Hindlimb muscle (tissue), 1 donor: ENCODE measurements at places on chromosomes 16 and 17.
A peak's percentile ranks its signal among the peaks of the same experiment; 100 is the strongest.

DNA sequence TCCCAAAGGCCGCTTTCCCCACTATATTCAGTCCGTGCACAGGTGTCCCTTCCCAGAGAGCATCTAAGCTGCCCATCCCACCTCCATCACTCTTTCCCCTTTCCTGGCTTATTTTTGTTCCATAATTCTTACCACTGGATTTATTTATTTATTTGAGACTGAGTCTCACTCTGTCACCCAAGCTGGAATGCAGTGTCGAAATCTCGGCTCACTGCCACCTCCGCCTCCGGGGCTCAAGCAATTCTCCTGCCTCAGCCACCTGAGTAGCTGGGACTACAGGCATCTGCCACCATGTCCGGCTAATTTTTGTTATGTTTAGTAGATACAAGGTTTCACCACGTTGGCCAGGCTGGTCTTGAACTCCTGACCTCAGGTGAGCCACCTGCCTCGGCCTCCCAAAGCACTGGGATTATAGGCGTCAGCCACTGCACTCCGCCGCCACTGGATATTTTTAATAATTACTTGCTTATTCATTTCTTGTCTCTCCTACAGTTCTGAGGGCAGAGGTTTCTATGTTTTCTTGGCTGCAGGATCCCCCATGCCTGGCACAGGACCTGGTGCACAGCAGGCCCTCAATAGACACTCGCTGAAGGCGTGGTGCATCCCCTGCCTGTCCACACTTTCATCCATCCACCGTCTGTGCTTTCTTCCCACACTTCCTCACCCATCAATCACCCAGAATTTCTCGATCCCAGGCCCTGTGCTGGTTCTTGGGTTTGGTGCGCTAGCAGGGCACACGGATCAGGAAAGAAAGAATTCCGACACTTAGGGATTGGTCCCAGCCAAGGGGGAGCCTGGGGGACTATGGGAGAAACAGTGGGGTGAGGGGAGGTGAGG is 9.9 kb upstream of the ADGRG1 start:
- no peak for DNase-seq

- DNase-seq = no peak
Observed at GRCh38 chr17:48121923-48122664, 14.5 kb downstream of the SNX11 start.

GRCh38 chr16:13168091-13168572 is 266.7 kb downstream of the SHISA9 start:
- no peak for DNase-seq

- no peak for DNase-seq
Observed at GRCh38 chr17:57948555-57949420, 6.4 kb downstream of the CUEDC1 start.

DNA sequence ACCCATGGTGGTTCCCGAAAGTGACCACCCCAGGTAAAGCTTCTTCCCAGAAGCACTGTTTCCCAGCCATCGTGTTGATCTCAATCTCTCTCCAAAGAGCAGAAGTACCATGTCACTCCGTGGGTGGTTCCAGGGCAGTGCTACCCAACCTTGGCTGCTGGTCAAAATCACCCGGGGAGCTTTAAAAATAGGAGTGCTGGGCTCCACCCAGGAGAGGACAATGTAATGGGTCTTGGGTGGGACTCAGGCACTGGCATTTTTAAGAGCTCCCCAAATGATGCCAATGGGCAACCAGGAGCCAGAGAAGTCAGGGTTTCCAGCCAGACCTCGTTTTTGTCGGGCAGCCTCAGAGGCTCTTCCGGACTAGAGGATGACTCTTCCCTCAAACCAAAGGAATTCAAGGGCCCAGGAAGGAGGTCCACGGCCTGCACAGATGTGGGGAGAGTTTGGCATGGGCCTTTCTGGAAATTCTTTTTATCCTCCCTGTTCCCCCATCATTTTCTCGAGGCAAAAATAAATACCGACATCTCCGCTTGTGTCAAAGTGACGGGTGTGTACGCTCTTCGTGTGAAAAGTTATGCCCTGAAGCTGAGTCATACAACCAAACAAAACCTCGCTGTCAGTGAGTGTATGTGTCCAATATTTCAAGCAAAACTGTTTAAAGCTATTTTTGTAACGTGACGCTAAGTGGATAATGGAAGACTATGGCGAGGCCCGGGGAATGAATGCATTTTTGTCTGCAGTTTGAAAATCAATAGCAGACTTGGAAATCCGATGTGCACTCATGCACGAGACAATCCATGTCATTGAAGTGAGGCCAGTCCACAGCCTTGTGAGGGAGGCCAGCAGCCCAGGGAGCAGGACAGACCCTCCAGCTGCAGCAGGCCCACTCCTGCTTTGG is 364.1 kb downstream of the FOXL1 start:
- no peak for DNase-seq

GRCh38 chr17:53406907-53407306 is 415.8 kb upstream of the KIF2B start:
- DNase-seq = no peak

GRCh38 chr17:15117239-15117638 is 147.9 kb downstream of the PMP22 start:
- DNase-seq = no peak

DNA sequence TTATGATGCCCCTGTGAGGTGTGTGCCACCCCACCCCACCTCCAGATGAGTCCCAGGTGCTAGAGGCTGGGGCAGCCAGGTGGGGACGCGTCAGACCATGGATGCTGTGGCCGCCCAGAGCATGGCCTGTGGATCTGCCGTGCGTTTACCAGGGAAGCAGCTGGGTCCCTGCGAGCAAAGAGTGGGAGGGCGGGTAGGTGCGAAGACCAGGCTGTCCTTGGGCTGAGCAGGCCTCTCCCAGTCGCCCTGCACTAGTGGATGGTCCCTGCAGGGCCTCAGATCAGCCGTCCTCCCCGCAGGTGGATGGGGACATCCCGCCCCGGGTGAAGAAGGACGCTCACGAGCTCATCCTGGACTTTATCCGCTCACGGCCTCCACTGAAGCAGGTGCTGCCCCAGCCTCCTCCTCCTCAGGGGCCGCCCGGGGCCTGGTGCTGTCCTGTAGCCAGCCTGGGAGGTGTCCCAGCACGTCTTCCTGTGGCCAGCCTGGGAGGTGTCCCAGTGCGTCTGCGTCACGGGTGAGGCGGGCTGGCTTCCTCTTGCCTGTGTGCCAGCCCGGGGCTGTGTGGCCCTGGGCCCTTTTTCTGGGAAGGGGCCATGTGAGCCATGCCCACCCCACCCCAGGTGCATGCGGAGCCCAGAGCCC is 18.0 kb upstream of the TCF25 start:
- no peak for DNase-seq

- no peak for DNase-seq
Observed at GRCh38 chr16:88595101-88595500, 24.9 kb downstream of the ZC3H18 start.

DNA sequence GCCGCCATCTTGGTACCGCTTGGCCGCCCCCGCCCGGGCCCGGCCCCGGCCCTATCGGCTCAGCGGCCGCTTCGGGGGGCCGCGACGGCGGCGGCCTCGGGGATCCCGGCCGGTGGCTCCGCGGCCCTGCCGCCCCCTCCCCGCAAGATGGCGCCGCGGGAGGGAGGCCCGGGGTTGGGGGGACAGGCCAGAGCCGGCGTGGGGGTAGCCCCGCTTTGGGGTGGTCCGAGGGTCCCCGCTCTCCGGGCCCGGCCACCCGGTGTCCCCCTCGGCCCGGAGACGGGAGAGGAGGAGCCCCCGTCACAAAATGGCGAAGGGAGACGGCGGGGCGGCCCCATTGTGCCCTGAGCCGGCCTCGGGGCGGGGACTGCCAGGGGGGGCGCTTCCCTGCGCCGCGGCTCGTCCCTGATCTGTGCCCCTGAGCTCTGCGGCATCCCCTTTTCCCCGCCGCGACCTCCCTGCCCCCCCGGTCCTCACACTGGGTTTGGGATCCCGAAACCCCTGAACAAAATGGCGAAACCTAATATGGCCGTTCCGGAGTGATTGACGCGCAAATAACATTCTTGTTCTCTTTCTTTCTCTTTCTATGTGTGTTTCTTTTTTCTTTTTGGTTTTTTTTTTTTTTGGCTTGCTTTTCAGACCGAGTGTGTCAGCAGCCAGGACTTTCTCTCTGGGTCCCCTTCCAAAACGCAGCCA is 986 bp downstream of the HAPSTR1 start:
- DNase-seq = peak; percentile 40

DNA sequence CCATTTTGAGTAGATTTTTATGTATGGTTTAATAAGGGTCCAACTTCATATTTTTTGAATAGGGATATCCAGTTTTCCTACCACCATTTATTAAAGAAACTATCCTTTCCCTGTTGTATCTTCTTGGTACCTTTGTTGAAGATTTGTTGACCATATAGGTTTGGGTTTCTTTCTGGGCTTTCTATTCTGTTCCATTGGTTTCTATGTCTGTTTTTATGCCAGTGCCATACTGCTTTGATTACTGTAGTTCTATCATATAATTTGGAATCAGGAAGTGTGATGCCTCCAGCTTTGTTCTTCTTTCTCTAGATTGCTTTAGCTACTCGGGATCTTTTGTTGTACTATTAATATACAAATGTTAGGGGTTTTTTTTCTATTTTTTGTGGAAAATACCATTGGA is 46.5 kb downstream of the PPM1E start:
- no peak for DNase-seq
